ENCODE measurements at places on chromosomes 13 and 19.
A peak's percentile ranks its signal among the peaks of the same experiment; 100 is the strongest.

DNA sequence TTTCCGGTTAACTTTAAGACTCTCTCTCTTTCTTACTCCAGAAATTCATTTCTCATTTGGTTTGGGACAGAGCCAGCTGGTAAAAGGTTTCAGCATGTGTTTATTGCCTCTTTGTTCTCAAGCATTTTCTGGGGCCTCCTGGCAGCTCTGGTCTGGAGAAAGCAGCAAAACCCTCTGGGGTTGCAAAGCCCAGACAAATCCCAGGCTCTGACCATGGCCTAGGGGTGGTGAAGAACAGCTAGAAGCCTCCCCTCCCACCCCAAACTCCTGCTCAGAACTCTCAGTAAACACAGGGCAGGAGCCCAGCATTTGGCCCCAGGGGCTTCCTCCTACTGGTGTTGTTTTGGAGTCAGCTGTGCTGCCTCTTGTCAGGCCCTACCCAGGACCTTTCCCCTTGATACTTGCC is 124.2 kb upstream of the SERP2 start:
- peak; percentile 81 for DNase-seq

GRCh38 chr19:5396096-5396939 is 55.7 kb upstream of the PTPRS start:
- DNase-seq = no peak

- no peak for DNase-seq
These were observed 429.9 kb downstream of the SLITRK1 start for GRCh38 chr13:83452292-83452950.

GRCh38 chr19:12636631-12637030 is 25.9 kb downstream of the ZNF791 start:
- no peak for DNase-seq

- no peak for DNase-seq
These were observed 71.6 kb downstream of the KL start for GRCh38 chr13:33087790-33088189.

- DNase-seq = no peak
These were observed 780.5 kb upstream of the ARGLU1 start for GRCh38 chr13:107348471-107348870.

DNA sequence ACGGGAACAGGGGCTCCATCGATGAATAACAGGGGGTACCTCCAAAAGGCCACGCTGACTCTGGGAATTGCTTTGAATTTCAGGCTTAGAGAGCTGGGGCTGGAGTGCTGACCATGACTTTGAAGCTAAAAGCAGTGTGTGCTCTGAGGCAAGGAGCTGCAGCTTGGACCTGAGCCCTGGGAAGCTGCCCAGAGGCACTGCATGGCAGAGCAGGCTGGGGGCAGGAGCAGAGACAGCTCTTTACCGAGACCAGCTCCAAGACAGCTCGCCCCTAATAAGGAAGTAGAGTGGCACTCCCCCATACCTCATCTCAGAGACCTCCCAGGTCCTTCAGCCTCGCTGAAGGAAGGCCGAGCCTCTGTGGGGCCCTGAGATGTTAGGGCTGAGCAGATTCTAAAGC is 200.2 kb downstream of the COL4A1 start:
- DNase-seq = no peak

- peak; percentile 54 for DNase-seq
These were observed 90.5 kb upstream of the SLC15A1 start for GRCh38 chr13:98842858-98843481.

GRCh38 chr13:72314210-72314609 is 413.2 kb downstream of the MZT1 start:
- no peak for DNase-seq

DNA sequence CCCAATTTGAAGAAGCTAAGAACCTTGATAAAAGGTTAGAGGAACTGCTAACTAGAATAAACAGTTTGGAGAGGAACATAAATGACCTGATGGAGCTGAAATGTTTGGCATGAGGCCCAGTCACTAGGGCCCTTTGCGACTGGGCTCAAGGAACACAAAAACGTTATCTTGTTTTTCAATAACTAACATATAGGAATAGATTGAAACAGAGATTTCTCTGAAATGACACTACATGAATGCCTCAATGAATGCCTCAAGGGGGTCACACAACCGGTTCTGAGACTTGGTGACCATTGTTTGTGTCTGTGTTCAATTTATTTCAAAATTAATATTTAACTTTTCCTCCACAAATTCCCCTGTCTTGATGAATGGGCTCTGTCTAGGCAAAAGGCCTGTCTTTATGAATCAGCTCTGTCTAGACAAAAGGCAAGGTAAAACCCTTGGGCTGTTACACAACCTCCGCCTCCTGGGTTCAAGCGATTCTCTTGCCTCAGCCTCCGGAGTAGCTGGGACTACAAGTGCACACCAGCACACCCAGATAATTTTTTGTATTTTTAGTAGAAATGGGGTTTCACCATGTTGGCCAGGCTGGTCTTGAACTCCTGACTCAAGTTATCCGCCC is 932 bp upstream of the ZNF486 start:
- DNase-seq = no peak

DNA sequence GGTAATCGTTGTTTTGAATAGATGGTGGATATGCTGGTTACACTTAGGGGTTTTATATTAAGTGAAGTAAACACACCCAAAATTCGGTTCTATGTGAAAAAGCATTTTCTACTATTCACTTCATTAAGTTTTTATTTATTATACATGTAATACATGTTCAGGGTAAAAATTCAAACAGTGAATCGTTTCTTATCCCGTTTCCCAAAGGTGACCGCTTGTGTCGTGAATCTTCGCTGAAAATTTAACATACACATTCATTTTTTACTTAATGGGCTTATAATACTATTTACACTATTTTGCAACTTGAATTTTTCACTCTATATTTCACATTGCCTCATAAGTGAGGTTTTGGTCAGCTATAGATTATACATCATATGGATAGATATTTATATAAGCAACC is 24.5 kb downstream of the IPO5 start:
- DNase-seq = no peak

DNA sequence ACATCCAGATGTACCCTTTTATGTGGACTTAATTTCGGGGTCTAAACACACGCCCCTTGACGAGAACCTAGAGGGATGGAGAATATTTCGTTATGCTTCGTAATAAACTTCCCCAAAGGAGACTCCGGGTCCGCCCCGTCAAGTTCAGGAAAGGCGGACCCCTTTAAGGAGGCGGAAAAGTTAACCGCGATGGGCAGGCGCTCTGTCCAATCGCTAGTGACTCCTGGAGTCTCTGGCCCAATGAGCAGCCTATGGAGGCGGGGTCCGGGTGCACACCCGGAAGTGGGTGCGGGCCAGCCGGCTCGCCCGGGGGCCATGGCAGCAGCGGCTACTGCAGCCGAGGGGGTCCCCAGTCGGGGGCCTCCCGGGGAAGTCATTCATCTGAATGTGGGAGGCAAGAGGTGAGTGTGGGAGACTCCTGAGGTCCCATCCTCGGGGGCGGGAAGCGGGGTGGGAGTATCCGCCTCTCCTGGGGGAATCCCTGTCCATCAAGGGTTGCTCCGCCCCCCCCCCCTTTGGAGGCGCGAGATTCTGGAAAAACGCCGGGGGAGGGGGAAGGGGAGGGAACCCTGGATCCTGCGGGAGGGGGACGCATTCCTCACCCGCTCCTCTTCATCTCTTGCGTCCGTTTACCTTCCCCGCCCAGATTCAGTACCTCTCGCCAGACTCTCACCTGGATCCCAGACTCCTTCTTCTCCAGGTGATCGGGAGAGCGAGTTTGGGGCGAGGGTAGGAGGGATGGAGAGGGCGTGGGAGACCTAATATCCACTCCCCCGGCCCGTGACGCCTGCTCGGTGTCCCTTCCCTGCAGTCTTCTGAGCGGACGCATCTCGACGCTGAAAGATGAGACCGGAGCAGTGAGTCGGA is at the start of gene SHKBP1:
Gene SHKBP1, plus strand, starts transcription at position 289 of the 867 bp plus-strand sequence. Its CDS starts 27 bp downstream, at position 316.
- peak; percentile 93 for DNase-seq

GRCh38 chr19:51417107-51417809 is at the start of gene SIGLEC10:
Gene SIGLEC10 (minus strand): TSS chr19:51417642. CDS start chr19:51417581, 61 bp downstream.
- no peak for DNase-seq

DNA sequence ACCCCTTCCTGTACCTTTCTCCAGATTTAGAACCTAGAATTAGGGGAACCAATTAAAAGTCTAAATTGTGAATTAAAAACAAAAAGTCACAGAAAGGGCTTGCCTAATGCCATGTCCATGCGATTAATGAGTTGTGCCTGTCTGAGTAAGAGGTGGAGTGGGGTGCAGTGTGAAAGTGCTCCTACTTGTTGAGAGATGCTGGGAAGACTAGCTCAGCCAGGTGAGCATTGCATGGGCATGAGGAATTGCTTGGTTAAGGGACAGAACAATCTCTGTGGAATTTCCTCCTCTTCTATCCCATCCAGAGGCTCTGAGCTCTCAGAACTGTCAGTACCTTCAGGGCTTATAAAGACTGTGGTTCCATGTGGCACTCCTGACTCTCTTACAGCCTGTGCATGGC is 159.0 kb upstream of the UBL3 start:
- DNase-seq = no peak

- peak; percentile 83 for DNase-seq
These were observed 817.2 kb downstream of the SLITRK1 start for GRCh38 chr13:83065108-83065507.

- no peak for DNase-seq
These were observed 10.3 kb upstream of the UBAC2 start for GRCh38 chr13:99190147-99190985.
